Astrocyte of the cerebellum (primary cell): ENCODE measurements at places on chromosomes 3 and 15.

DNA sequence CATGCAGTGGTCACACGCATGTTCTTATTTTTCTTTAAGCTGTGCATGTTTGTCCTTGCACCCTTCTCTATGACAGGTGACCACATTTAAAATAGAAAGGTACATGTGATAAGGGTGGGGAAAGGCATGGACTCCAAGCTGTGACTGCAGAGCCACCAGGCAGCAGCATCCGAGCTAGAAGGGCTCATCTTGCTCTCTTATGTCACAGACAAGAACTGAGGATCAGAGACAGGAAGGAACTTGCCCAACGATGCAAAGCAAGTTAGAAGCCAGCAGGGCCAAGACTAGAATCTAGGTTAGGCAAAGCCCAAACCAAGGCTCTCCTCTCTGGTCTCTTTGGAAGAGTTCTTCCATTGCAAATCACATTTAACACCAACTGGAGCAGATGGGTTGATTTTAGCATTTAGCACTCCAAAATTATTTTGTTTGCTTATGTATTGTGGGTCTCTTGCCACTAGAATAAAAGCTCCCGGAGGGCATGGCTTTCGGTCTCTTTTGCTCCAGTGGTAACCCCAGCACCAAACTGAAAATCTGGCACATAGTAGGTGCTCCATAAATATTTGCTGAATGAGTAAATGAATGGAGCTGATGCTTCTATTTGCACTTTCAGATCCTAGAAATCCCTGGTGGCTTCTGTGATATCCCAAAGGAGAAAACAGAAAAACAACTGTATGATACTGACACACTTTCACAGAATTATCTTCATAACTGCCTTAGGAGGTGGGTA is 84.3 kb downstream of the IQSEC1 start:
- DNase-seq, result no peak

- no peak for DNase-seq
Measured at GRCh38 chr15:48834756-48835155, 23.9 kb upstream of the CEP152 start.

- DNase-seq, result no peak
Measured at GRCh38 chr3:193906849-193907410, 229.0 kb upstream of the HES1 start.

GRCh38 chr3:194741916-194742315 is 56.2 kb downstream of the FAM43A start:
- DNase-seq, result no peak

- DNase-seq, result no peak
Measured at GRCh38 chr3:40713306-40713705, 188.5 kb downstream of the ZNF621 start.

GRCh38 chr3:72003936-72004335 is 219.0 kb upstream of the PROK2 start:
- DNase-seq, result no peak

DNA sequence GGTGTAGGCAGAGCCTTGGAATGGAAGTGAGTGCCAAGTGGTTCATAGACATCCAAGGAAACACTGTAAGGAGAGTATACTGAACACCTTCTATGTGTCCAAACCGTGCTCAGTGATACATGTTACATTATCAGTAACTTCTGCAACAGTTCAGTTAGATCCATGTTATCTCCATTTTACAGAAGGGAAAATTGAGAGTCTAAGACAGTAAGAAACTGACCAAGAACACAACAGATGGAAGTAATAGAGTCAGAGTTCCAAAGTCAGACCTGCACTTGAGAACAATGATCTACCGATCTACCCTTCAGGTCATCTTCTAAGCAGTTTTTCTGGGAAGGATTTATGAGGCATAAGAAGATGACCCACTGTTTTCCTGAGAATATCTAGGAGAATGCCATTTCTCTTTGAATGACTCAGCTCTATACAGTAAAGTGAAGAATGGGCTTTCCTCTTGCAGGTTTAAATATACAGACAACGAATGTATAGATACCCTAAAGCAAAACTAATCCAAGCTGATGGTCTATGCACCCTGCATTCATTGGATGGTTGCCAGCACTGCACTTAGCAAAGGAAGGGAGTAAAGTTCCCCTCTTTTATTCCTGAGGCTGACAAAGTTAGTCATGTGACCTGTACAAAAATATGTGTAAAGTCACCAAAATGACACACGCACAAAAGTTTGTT is 604.1 kb upstream of the MDFIC2 start:
- DNase-seq, result no peak

GRCh38 chr15:77533578-77534430 is 98.9 kb downstream of the LINGO1 start:
- no peak for DNase-seq

DNA sequence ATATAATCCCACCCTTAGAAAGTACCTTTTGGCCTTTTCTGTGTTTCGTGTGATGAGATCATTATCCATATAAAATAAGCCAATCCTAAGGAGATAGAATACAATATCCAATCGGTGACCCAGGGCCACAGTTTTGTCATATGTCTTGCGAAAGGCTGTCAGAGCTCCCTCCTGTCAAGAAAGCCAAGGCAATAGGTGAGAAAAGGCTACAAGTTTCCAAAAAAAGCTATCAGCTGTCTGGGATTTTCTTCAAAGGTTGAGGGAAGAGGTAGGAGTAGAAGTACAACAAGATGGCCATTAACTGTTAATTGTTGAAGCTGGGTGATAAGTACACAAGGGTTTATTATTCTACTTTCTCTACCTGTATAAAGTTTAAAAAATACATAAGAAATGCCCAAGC is 4.0 kb downstream of the PSMD6 start:
- DNase-seq, result no peak

- DNase-seq, result no peak
Measured at GRCh38 chr3:157755233-157755632, 252.0 kb upstream of the VEPH1 start.

GRCh38 chr15:84669726-84670125 is 11.7 kb upstream of the NMB start:
- DNase-seq, result no peak

DNA sequence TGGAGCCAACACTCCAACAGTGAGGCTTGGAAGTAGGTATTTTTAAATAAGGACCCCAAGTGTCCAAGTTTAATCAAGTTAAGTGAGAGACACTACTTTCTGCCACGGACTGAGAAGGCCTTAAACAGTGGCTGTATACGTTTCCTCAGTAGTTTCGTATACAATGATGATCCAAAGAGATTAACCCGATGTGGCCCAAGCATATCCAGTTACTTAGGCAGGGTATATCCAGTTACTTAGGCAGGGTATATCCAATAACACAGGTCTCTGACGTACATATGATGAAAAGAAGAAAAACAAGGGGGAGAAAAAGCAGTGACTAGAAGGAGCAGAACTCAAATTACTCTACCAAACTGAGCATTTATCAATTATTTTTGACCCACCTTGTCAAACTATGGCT is 591.4 kb downstream of the FOXP1 start:
- DNase-seq, result no peak

- DNase-seq, result no peak
Measured at GRCh38 chr3:140896997-140897396, 44.6 kb upstream of the SLC25A36 start.

- no peak for DNase-seq
Measured at GRCh38 chr15:98920091-98920880, 87.3 kb downstream of the PGPEP1L start.

- peak; percentile 94 for DNase-seq
Measured at GRCh38 chr3:59559721-59560435, 510.1 kb upstream of the CFAP20DC start.

GRCh38 chr3:103495186-103495585 is 1060.4 kb downstream of the ZPLD1 start:
- DNase-seq, result no peak

DNA sequence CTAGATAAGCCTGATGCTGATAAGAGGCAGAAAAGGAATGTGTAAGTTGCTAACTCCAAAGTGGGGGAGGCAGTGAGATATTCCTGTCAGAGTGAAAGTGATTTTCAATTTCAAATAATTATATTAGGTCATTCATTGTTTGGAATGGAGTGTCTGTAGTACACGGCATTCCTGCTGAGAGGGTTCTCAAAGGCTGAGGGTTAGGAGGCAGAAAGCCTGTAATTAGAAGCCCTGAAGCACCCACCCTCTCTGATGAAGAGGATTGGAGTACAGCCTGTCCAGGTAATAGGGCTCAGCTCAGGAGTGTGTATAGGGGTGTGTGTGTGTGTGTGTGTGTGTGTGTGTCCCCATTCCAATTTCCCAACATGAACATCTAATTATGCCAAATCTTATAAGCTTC is 486.8 kb downstream of the MAGI1 start:
- no peak for DNase-seq

GRCh38 chr15:83794209-83794608 is 140.3 kb downstream of the ADAMTSL3 start:
- DNase-seq, result no peak

- no peak for DNase-seq
Measured at GRCh38 chr3:71245971-71246880, 337.3 kb downstream of the FOXP1 start.

DNA sequence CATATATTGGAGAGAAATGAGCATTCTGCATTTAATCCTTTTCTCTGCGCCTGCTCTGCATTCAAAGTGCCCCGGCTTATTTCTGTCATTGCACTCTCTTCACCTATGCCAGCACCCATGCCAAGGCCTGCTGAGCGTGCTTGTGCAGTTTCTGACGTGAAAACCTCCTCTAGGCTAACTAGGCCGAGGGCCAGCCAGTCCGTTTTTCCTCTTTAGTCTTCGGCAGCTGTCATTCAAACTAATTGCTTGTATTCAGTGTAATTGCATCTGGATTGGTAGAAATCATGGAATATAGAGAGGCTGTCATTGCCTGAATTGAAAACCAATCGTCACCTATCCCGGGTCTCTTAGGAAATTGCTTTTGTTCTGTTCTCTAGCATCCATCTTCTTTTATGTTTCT is 94.0 kb downstream of the ARPP21 start:
- no peak for DNase-seq

DNA sequence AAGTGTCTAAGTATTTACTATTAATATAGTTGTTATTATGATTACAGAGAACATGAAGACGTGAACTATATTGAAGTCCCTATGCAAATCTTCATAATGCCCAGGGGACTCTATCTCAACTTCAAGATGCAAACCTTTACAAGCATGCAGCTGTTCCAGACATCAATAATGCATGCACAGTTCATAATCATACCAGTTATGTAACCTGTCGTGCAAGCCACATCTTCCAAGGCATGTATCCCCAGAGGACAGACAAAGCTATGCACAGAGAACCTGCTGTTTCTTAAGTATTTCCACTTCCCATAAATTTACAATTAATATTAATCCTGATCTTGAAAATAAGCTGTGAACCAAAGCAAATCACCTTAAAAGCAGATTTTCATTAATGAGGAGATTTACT is 534.1 kb downstream of the TUSC7 start:
- DNase-seq, result no peak

GRCh38 chr3:44970926-44971490 is 5.0 kb downstream of the ZDHHC3 start:
- DNase-seq, result no peak

- DNase-seq, result peak; percentile 57
Measured at GRCh38 chr15:26891448-26892181, 24.8 kb downstream of the GABRA5 start.

DNA sequence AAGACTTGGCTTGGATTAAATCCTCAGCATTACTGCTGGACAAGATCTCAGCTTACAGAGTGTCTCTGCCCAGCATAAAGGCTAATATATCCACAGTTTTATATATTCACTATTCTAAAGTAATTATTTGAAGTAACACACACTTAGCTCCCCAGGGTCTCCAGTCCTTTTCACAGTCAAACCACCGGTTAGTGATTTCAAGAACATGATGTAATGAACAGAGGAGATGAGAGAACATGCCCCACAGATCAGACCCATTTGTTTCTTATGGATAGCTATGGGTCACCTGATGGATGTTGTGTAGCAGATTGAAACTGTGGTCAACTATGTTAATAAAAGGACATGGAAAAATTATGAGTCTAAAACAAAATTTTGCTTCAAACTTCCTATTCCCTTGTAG is 44.8 kb upstream of the MRPL3 start:
- no peak for DNase-seq

DNA sequence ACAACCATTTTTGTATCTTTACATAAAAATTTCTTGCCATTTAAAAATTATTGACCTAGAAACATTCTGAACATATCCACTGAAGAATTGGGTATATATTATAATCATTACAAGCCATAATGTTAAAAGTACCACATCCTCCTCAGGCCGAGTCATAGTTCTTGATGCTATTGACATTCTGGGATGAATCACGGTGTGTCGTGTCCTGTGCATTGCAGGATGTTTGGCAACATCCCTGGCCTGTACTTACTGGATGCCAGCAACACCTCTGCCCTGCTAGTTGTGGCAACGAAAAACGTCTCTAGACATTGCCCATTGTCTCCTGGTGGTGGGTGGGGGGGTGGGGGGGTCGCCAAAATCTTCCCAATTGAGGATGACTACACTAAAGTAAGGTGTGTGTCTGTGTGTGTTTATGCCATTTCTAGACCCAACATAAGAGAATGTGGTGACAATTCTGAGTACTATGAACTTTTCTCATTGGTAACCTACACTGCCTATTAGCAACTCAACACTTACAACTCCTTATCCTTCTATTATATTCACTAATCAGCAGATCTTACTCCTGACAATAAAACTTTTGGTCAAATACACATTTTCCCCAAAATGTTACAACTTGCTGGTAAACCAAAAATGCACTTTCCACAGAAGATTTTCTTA is 471.6 kb downstream of the FOXP1 start:
- no peak for DNase-seq

DNA sequence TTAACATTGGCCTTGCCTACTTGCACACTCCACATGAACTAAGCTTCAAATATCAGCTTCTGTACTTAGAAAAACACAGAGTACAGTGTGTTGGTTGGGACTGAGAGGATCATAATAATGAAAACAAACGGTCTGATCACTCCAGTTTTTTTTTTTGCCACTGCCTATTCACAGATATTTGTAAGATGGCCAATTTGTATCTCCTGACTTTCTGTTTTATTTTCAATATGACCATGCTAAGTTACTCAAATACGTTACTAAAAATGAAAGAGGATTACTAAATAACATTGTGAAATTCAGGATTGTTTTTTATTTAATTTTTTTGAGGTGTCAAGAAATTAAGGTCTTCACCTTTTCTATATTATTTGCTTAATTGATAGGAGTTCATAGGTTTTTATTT is 595.1 kb downstream of the TUSC7 start:
- no peak for DNase-seq

GRCh38 chr15:31098491-31098917 is 3.0 kb downstream of the TRPM1 start:
- DNase-seq, result no peak

- no peak for DNase-seq
Measured at GRCh38 chr3:73796382-73796781, 171.6 kb upstream of the PDZRN3 start.

- peak; percentile 29 for DNase-seq
Measured at GRCh38 chr3:49929291-49930167, at the start of gene MON1A. Gene MON1A (minus strand): TSS chr3:49929811. CDS start chr3:49913346, 16,465 bp downstream.

- DNase-seq, result no peak
Measured at GRCh38 chr3:193378706-193379105, at the start of gene ATP13A5. Gene ATP13A5 (minus strand): TSS chr3:193378753. CDS start chr3:193378725, 28 bp downstream.
